ENCODE measurements at places on chromosomes 16 and 17.

DNA sequence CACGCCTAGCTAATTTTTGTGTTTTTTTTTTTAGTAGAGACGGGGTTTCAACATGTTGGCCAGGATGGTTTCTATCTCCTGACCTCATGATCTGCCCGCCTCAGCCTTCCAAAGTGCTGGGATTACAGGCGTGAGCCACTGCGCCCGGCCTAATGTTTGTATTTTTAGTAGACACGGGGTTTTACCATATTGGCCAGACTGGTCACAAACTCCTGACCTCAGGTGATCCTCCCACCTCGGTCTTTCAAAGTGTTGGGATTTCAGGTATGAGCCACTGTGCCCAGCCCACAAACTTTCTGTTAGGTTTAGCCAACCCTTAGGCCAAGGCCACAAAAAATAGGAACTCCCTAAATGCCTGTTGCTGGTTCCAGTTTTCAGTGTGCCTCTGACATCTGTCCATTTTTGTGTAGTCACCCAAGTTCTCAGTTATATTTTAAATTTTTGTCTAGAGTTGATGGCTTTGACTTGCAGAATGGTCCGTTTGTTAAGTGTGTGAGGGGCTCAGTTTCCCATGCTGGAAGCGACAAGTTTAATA, 12.7 kb downstream of the CCL16 start:
- no peak for DNase-seq

DNA sequence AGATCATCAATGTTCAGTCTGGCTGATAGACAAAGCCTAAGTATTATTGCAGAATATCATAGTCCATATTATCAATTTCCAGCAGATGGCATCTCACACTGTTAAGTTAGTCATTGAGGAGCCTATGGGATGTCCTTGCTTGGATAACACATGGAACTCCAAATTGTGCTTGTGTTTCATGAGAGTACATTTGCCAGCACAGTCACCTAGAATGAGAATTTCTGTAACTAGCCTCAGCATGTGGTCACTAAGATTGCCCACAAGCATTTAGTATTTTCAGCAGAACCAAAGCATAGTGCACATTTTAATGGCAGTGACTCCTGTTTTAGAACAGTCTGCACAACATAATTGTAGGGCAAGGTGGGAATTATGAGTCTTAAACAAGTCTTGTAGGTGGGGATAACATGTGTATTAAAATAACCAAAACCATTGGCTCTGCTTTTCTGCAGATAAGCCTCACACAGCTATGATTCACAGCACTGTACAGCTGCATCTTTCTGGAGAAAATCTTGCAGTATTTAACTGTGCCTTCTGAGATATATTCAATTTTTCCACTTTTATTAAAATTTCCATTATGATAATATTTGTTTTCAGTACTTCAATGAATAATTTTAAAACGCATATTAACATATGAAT, 882.8 kb upstream of the SOX9 start:
- DNase-seq: peak; percentile 43

- peak; percentile 92 for DNase-seq
These were observed 804 bp downstream of the ATP6V0C start for GRCh38 chr16:2514333-2515179.

GRCh38 chr16:82181461-82182185, 11.6 kb upstream of the MPHOSPH6 start:
- no peak for DNase-seq

DNA sequence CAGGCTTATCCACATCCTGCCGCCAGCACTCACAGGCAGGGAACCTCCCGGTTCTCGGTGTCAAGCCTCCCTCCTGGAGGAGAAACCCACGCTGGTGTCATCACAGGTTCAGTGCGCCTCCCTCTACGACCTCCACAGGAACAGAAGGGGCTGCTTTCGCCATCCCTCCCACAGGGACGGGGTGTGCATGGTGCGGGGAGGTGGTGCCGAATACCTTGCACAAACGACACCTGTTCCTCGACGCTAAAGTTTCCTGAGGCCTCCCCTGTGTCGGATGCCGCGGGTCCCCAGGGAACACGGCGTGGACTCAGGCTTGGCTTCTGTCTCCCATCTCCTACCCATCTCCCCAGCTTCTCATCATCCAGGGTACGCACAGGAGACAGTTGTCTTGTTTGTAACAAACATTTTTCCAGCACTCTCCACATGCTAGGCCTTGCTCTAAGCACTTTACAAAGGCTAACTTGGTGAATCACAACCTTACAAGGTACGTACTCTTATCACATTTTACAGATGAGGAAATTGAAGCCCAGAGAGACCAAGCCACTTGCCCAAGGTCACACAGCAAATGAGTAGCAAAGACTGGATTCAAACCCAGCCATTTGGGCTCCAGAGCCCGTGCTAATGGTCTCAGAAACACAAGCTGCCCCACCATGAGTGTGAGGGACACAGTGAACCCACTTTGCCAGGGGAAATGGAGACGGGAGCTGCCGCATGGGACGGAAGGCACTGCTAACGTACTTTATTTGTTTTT, 271.6 kb downstream of the C16orf95 start:
- peak; percentile 43 for DNase-seq

GRCh38 chr16:16019488-16019887, 70.1 kb downstream of the ABCC1 start:
- DNase-seq: peak; percentile 93

DNA sequence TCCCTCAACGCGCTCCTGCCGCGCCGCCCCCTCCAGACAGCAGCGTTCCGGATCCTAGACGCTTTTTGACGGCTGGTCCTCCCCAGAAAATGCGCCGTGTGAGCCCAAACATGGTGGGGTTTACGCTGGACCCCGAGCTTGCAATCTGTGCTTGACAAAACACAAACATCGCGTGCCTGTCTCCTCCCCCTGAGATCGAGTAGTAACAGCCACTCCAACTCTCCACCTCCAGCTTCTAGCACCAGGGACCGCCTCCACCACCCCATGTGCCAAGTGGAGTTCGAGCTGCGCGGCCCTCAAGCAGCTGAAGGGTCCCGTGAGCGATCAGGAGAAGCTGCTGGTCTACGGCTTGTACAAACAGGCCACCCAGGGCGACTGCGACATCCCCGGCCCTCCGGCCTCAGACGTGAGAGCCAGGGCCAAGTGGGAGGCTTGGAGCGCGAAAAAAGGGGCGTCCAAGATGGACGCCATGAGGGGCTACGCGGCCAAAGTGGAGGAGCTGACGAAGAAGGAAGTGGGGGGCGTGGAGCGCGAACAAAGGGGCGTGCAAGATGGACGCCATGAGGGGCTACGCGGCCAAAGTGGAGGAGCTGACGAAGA, 656 bp upstream of the GEMIN4 start:
- DNase-seq: peak; percentile 88

GRCh38 chr16:30028438-30029076, 2.5 kb downstream of the TLCD3B start:
- no peak for DNase-seq

GRCh38 chr16:15649727-15650018, 372 bp upstream of the NDE1 start:
- DNase-seq: no peak

DNA sequence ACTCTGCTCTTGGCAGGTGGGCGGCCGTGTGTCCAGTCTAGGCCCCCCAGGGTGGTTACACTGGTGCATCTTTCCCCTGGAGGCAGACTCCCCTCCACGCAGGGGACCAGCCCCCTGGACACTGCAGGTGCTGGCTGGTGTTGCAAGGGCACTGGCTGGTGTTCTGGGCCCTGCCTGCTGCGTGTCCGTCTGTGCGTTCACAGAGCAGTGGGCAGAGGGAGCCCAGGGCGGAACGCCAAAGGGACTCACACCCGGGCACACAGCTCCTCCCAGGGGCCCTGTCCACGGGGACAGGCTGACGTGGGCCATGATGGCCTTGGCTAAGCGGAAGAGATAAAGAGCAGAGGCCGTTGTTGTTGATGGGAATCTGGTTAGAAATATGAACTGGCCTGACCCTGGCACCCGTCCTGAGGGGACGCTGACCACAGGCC, 27.3 kb downstream of the ACSF3 start:
- DNase-seq: peak; percentile 62

DNA sequence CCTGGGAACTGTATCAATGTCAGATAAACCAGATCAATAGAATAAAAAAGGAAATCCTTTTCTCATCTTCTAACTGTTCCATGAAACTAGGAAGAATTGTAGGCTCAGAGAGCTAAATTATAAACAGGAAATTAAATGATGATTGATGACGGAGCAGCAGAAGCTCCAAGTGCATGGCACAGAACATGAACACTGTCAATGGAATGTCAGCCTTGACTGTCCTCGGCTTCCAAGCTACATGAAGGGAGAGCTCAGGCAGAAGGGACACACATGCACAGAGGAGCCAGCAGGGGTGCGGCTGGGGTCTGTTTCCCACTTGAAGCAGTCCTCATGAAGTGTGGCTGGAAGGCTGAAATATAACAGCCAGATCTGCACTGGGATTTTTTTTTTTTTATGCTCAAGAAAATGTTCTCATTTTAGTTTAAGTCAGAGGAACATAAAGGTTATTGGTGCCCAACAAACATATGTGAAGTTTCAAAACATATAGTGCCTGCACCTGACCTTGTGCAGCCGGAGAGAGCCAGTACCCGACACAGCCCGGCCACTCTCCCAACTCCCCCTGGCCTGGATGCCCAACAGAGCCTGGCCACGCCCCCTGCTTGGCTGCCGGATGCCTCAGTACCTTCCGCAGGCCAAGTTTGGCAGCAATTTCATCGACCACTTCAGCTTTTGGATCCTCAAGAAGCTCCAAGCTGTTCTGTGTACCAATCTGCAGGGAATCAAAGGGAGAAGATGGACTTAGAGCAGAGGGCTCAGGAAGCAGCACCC, 37.0 kb downstream of the NPLOC4 start:
- DNase-seq: peak; percentile 92

DNA sequence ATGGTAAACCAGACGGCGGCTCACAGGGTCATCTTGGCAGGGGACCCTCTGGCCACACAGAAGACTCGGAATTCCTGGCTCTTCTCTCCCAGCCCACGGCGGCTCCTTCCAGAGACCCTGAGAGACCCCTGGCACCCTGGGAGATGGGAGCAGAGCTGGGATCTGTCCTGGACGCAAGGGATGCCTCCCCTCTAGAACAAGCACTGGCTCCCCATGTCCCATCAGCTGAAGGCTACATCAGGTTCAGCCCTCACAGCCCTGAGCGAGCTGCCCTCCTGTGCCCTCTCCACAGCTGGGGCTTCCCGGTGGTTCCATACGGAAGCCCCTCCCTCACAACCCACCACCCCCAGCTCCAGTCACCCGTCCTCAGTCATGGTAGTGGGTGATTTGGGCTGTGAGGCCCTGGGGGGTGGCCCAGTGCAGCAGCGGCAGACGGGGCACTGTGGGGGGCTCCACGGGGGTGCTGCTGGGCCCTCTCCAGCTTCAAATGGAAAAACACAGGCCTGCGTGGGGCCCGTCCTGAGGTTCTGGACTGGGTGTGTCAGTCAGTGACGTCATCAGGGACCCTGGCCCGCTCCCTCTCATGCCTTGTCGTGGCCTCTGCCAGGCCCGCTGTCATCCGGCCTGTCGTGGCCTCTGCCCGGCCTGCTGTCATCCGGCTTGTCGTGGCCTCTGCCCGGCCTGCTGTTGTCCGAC, 13.0 kb upstream of the CBFA2T3 start:
- DNase-seq: no peak

- no peak for DNase-seq
These were observed 29.7 kb downstream of the KSR1 start for GRCh38 chr17:27485716-27486495.

- no peak for DNase-seq
These were observed 8.5 kb upstream of the CES3 start for GRCh38 chr16:66952430-66953110.

DNA sequence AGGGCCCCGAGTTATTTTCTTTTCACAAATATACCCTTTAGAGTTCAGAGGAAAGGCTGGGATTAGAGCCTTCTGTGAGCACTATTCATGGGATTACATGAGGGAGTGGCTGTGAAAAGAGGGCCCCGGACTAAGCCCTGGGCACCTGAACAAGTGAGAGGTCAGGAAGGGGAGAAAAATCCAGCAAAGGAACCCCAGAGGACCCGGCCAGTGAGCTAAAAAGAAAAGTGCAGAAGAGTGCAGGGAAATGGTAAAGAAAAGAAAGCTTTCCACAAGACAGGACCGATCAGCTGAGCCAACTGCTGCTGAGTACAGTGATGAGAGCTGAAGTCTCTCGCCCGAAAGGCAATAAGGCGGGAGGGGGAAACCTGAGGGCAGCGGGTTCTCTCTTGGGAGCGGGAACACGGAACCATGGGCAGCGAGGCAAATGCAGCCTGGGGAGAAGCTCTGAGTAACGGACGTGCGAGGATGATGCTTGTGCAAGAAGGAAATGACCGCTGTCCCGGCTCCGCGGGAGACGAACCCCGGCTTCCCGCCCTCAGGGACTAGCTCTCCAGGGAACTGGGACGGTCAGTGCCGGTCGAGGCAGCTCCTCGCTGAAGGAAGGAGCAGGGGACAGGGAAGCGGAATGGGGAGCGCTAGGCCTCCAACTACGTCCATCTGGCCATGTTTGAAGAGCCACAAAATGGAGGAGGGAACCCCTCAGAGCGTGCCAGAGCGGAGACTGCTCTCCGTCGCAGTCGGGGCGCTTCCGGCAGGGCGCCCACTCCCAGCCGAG, 665 bp upstream of the ALDH3A2 start:
- peak; percentile 87 for DNase-seq

GRCh38 chr16:31086629-31086906, 2.2 kb downstream of the PRSS53 start:
- no peak for DNase-seq

DNA sequence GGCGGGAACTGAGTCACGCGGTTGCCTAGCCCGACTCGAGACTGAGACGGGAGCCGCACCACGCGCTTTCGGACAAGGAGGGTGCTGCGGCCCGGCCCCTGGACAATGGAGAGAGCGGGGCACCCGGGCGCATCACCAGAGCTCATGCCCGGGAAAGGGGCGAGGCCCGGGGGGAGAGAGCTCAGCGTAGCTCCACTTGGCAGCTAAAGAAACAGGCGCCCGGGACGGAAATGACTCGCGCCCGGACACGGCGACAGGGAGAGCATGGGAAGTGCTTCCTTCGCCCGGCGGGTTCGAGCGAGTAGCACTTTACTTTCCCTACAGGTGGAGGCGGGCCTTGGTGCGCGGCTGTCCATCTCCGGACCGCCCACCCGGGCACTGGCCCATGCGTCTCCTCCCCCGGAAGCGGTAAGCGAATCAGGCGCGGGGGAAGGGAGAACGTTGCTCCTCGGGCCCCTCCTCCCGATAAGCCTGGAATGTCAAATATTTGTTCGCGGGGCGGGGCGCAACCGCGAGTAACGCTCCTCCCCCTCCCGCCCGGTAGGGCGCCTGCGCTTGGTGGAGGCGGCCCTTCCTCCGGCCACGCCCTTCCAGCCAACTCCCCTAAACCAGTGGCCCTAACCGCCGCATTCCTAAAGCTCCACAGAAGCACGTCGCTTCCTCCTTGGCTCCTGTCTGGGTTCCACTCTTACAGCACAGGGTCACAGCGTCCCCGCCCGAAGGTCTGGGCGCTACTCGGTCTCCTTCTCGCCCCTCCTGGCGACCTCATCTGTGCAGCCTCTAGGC, 1.5 kb upstream of the ESRP2 start:
- peak; percentile 100 for DNase-seq

- DNase-seq: peak; percentile 84
These were observed 89.3 kb downstream of the SMG6 start for GRCh38 chr17:2214047-2214928.
